Germinal center (tissue), 1 donor: ENCODE measurements at places on chromosomes 12 and 14.

- no peak for DNase-seq
Measured at GRCh38 chr12:19712041-19712440, 272.7 kb downstream of the AEBP2 start.

DNA sequence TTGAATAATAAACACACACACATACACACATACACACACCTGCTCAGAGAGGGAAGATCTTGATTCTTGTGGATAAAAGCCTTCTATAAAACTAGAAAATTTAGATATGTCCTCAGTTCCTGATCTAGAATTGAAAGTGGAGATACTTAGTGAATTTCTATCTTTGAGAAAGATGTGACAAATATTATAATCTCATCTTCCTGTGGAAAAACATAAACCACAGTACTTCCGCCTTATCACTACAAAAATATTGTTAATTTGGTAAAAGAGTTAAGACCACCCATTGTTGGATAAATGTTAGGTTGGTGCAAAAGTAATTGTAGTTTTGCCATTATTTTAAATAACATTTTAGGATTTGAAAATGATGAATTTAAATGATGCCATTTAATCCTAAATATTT, at the start of gene KLRK1:
TSS of gene KLRK1 (minus strand) at position 138 of the 400 bp plus-strand sequence. CDS start 1,231 bp downstream, outside the sequence.
- no peak for DNase-seq

DNA sequence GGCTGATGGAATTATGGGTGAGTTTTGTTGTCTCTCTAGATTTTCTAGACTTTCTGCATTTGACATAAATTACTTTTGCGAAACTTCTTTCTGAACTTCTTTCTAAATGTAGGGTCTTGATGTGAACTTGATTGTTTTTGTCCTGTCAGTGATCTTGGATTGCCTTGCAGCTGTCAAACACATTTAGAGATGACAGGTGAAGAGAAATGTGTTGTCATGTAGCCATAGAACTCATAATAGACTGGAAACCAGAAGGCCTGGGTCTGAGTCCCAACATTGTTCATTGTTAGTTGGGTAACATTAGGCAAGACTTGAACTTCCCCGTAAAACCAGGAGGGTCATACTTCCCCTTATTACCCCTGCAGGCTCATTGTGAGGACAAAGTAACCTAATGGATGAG, 109.0 kb downstream of the LRIG3 start:
- DNase-seq = no peak

GRCh38 chr12:92698474-92698873, 4.3 kb upstream of the PLEKHG7 start:
- DNase-seq = no peak
